ENCODE measurements at places on chromosomes 13 and 19.

GRCh38 chr13:92225861-92226260 lies 827.4 kb downstream of the GPC5 start:
- no peak for DNase-seq

DNA sequence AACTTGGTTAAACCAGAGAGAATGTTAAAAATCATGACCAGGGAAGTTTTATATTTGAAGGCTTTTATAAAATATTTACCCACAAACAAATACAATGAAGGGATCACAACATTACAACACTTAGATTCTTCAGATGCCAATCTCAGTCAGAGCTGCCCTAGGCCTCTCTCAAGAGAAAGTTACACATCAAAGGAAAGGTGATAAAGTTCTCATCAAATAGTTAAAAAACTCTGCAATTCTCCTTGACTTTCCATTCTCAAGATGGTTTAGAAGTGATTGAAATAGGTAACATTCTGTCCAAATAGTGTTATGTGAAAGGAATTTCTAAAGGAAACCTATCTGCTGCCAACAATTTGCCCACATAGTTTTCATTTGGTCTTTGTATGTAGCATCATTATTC lies 1115.2 kb upstream of the MIR17HG start:
- no peak for DNase-seq

- DNase-seq: no peak
These were observed 1.3 kb upstream of the CCNE1 start for GRCh38 chr19:29810504-29810871.

DNA sequence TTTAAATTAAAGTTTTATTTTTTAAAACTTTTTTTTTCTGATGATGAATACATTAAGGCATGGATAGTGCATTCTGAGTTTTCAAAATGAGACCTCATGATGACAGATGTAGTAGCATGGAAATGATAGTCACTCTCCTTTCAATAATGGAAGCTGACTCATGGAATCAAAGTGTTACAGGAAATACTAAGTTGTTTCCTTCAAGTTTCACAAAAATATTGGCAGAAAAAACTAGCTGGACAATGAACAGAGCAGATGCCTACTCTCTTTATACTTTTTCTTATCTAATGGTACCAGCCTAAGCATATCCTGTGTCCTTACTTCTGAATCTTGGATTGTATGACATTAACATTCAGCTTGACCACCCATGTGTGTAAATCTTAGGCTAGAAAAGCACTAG lies 1337.3 kb downstream of the PCDH9 start:
- no peak for DNase-seq

DNA sequence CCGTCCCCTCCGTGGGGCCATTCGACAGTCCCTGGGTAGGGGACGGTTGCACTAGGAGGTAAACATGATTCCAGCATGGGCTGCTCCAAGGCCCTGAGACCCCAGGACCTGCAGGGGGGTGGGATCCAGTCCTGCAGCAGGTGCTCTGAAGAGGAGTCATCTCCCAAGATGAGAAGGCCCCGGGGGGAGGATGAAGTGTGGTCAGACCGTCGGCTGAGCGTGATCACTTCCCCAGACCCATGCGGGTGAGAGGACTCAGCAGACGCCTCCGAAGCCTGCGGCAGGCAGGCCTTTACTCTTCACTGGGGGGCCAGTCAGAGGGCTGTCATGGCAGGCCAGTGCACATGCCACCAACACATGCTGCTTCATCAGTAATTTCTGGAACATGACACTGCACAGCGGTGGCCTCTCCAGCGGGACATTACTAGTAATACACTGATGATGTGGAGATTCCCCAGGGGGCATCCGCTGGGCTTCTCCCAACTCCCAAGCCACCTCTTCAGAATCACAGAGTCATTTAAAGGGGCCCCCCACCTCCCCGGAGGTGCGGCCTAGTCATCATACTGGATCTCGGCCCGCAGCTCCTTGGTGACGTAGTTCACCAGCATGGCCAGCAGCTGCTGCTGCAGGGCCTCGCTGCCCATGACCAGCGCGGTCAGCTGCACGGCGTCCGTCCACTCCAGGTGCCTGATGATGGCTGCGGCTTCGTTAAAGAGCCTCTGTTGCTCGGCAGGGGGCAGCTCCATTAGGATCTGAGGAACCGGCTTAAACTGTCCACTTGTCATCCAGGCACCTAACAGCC lies 12.7 kb downstream of the C19orf12 start:
- no peak for DNase-seq

DNA sequence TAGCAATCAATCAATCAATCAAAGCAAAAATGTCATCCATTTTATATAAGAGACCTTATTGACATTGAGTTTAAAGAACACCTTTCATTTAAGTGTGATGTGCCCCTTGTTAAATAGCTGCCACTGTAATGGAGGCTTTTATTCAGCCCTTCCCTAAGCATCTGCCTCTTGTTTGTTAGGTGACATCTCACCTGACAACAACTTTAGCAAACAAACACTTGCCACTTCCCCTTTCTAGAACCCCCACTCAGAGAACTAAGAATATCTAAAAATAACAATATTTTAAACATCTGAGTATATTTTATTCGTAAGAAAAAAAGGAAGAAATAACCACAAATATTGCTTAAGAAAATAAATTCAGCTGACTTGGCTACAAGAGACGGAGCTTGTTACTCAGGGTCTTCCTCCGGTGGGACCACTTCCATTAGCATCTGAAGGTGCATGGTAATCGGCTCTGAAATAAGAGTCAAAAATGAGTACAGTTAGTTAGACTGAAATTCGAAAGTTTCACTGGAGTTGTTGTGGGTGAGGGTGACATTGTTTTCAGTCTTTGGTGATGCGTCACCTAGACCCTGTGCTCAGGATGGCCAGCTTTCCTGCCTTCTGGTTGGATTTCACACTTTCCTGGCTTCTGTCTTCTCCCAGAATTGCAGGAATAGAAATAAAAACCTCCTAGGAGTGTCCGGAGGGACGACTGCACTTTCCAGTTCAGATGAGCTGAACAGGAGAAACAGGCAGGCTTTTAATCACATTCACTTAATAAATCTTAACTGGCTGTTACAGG lies 39.1 kb downstream of the SLC7A9 start:
- DNase-seq: no peak

- no peak for DNase-seq
These were observed 617.2 kb downstream of the PCDH9 start for GRCh38 chr13:66612983-66613382.

DNA sequence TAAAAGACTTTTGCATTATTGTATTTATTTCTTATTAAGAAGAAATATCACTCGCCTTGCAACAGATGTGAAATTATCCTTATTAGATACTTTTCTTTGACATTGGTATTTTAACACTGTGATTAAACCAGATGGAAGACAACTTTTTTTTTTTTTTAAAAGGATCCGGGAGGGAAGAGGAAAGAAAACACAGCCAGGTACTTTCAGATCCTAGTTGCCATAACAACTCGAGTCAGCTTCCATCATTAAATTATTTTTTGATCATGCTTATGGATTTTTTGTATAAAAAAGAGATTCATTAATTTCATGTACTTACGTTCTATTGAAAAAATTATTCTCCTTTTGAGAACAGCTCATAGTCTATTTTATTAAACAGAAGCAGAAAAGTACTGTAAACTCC lies 515.7 kb downstream of the TBC1D4 start:
- no peak for DNase-seq

GRCh38 chr19:16829822-16830289 lies 658 bp downstream of the SIN3B start:
- no peak for DNase-seq

DNA sequence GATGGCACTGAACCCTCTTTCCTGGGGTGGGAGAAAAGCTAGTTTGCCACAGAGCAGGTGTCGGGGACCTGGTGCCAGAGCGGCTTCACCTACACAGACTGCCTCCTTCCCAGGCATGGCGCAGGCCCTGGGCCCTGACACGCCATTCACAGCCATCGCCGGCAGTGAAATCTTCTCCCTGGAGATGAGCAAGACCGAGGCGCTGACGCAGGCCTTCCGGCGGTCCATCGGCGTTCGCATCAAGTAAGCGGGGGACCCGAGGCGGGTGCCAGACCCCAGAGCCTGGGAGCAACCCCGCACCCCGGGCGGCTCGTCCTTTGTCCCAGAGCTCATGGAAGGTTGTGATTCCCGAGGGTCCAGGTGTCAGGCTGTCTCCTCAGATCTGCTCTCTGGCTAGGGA lies 10.0 kb downstream of the LHB start:
- no peak for DNase-seq

GRCh38 chr19:18975869-18976268 lies 34.9 kb upstream of the HOMER3 start:
- DNase-seq: no peak

DNA sequence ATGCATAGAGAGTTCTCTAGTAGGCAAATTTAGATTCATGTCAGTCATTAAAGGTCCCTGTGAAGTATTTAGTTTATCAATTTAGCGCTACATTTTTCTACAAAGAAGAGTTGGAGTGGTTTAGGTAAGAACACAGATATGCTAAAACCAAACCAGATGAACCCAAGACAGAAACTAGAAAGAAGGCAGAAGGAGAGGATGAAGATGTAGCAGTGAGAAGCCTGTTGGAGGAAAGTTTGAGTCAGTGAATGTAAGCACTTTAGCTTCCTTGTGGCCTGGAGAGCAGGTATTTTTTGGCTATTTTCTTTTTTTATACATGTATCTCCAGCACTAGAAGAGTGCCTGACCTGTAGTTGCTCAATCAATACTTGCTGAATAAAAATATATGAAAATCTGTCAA lies 223.7 kb downstream of the KCNRG start:
- DNase-seq: no peak

DNA sequence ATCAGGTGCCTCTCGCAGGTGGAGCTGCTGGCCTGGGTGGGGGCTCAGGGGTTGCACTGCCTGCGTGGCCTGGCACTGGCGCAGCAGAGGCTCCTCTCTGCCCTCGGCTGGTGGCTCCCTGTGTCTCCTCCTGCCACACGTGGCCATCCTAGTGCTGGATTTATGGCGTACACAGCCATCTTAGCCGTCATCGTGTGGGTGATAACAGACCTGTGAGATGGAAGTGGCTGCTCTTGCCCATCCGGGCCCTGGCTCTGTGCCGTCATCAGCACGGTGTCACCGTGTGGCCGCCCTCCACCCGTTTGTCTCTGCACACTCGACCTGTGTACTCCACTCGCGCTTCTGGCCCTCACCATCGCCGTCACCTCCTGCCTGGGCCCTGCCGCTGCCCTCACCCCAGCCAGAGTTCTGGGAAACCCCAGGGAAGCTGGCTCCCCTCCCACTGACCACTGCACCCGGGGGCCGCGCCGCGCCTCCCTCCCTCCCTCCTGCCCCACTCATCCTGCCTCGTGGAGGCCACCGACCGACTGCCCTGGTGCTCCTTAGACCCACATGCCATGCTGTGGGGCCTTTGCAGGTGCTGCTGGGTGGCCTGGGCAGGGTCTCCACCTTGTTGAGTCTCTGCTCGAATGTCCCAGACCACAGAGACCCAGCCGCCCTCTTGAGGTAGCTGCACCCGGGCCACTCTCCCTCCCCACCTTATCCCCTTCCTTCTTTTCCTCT lies 29.5 kb downstream of the TMEM255B start:
- no peak for DNase-seq

DNA sequence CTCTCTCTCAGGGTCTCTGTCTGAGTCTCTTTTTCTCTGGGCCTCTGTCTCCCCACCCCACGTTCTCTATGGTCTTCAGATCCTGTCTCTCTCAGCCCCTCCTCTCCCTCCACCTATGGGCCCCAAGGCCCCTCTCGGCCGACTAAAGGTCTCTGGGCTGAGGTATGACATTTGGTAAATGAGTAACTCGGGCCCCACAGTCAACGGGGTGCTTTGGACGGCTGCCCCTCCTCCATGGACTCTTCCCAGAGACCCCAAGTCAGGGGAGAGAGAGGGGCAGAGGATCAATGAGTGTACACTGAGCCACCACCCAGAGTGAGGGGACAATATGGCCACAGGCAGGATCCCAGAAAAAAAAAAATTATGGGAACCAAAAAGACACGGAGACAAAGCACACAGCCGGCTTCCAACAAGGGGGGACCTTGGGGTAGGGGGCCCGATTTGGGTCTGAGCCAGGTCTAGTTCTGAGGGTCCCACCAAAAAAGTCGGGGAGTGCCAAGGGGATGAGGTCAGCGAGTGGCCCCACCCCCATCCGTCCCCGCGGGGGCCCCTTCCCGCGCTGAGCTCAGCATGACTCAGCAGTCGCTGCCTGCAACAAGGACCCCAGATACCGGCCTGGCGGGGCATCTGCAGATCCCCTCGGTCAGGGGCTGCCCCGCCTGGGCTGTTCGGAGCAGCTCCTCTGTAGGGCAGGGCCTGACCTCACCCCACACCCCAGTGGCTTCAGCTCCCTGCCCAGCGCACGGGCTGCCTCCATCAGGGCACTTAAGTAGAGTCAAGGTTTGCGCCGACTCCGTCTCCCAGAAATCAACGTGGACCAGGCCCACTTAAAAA lies 1.5 kb upstream of the FTL start:
- no peak for DNase-seq

GRCh38 chr19:3798137-3798536 lies 12.0 kb upstream of the MATK start:
- no peak for DNase-seq

DNA sequence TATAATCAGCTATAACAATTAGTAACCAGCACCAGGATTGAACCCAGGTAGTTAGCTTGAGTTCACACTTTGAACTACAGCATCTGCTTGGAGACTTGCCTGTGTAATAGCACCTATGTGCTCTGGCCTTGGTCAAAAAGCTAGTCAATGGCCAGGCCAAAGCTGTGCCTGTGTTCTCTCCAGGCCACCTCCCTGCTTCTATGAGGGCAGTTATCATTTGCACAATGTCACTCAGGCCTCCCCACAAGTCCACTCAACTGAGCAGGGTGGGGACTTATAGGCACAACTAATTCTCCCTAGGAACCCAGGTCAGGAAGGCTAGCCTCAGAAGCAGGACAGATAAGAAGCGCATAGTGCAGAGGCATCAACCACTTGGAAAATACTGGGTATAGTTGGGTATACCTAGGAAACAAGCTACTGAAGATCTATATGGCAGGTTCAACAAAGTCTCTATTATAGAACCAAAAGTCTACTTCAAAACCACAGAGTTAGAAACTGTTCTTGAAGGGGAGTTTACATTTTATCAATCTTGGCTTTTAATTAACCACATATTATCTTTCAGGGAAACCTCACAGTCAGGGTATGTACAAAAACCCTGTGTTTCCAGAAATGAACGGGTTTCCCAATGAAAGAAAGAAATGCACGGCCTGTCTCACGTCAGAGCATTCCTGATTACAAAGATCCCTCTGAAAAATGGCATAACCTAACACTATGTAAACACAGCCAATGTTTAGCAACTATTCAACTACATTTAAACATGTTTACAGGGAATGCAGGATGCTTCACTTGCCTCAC lies 140.9 kb downstream of the ABCC4 start:
- no peak for DNase-seq

DNA sequence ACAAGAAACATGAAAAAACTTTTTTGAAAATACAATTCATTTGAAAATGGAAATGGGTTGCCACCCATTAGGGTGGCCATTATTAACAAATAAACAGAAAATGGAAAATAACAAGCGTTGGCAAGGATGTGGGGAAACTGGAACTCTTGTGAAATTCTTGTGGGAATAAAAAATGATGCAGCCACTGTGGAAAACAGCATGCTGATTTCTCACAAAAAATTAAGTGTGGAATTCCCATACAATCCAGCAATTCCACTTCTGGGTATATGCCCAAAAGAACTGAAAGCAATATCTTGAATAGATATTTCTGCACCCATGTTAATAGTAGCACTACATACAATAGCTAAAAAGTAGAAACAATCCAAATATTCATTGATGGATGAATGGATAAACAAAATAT lies 165.2 kb downstream of the DCLK1 start:
- DNase-seq: no peak

Measured in stimulated activated CD4-positive, alpha-beta T cell treated with anti-CD3 and anti-CD28 coated beads, TNF-alpha, amount 100 ng/mL, for 1 hour (primary cell).